NCI-H524 (cell line): ENCODE measurements at places on chromosomes 7 and 10.

- DNase-seq = peak; percentile 2
Observed at GRCh38 chr10:85791818-85792532, 574.6 kb downstream of the GRID1 start.

DNA sequence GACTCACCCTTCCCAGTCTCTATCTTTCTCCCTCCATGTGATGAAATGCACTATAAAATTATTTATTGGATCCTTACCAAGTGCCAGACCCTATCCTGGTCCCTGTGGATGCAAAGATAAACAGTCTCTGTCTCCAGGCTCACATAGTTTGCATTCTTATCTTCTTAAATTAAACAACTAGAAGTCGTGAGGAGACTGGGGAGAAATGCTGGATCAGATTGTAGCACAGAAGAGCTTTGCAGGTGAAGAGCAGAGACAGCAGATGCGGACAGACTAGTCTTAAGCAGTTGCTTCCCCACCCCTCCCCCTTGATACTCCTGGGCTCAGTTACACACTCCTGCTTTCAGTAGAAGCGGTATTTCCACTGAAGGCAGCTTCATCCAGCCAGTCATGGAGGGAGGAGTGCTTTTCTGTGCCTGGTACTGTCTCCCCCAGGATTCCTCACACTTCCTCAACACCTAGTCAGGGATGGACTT, 20.8 kb upstream of the CDK1 start:
- DNase-seq = peak; percentile 49

- peak; percentile 81 for DNase-seq
Observed at GRCh38 chr7:32289651-32290414, 200.3 kb downstream of the LSM5 start.

- no peak for DNase-seq
Observed at GRCh38 chr10:48289501-48290238, 15.2 kb upstream of the FRMPD2 start.

DNA sequence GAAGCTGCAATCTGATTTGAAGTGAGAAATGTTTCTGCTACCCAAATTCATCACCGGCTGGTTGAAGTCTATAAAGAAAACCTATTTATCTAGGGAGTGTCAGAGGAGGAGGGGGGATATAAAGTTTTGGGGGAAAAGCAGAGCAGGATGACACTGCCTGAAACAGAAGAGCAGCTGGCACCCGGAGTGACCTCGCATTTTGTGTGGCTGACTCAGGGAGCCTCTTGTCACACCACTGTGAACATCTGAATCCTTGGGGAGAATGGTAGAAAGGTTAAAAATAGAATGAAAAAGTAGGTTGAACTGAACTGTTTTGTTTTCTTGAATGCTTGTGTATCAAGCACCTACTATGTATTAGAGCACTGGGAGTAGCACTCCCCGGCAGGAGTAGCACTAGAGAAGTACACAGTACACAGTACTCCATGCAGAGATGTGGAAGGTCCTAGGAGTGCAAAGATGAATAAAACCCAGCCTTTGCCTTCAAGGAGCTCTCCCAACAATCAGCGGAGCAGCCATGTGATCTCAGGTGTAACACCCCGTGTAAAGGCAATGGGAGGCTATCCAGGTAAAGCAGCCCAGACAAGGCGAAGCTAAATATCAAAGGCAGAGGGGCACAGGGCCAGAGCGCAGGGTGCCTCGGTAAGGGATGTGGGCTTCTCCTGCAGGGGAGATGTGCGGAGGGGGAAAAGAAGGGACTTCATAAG, 13.5 kb downstream of the CRTAC1 start:
- DNase-seq = no peak

DNA sequence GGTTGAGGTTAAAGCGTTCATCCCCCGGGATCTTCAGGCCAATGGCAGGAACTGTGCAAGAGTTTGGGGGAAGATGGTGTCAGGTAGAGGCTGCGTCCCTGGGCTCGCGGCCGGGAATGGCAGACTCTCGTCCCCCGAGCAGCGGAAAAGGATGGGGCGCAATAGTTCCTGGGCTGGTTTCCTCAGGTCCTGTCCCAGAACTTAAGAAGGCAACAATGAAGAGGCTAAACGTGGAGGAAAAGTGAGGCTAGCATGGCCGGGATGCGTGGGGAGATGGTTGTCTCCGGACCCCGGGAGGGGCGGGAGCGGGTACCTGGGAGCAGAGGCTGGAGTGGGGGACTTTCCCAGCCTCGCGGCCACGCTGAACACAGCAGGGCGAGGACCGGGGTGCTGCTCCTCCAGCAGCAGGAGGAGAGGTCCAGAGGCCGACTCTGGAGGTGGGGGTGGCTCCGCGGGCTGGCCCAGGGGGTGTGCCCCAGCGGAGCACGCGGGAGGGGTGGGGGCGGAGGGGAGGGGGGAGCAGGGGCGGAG, 882 bp downstream of the IRF5 start:
- DNase-seq = no peak

DNA sequence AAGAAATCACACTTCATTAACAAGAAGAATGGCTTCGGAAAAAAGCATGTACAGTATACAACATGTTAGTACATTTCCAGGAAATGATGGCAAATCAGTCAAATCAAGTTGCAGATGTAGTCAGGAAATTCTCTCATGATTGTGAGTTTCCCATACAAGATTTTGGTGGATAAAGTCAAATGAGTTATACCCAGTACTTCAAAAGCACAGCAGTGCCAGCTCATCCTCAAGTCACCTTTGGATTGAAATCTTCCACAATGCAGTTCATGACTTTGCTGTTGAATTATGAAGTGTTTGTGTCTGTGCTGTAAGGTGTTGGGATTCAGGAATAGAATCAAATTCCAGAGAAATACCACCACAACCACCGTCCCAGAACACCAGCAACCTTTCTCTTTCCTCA, 301.3 kb upstream of the BMPER start:
- no peak for DNase-seq

GRCh38 chr10:132899751-132900065, 42.7 kb downstream of the CFAP46 start:
- no peak for DNase-seq

DNA sequence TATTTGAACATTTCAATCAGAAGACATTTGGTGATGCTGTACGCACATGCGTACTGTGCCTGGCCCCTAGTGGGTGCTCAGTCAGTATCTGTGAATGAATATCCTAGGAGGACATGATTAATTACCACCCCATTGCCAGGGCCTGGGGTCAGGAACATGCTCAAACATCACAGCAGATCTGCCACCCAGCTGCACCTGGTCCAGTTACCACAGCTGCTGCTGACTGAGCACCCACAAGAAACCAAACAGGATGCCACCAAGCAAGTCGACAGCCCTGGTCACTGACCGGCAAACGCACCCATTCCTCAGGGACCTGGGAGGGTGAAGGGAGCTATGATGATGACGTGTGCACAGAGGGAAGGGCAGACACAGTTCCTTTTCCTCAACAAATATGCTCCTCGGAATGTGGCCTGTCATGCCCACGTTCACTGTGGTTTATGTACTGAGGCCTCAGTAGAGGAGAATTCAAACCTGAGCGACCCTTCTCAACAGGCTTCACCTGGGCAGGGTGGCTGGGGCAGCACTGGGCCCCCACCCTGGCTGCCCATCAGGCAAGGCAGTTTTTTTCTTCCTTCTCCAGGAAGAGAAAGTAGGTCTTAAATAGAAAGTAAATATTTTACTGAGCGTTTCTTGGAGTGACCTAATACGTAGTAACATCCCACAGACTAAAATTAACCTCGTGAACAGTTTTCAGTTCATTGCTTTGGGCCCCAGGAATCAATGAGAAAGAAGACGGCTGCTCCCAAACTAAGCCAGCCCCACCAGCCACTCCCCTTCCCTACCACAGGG, 13.4 kb downstream of the CTBP2 start:
- DNase-seq = no peak

GRCh38 chr10:92502296-92502808, 71.5 kb downstream of the IDE start:
- DNase-seq = no peak

DNA sequence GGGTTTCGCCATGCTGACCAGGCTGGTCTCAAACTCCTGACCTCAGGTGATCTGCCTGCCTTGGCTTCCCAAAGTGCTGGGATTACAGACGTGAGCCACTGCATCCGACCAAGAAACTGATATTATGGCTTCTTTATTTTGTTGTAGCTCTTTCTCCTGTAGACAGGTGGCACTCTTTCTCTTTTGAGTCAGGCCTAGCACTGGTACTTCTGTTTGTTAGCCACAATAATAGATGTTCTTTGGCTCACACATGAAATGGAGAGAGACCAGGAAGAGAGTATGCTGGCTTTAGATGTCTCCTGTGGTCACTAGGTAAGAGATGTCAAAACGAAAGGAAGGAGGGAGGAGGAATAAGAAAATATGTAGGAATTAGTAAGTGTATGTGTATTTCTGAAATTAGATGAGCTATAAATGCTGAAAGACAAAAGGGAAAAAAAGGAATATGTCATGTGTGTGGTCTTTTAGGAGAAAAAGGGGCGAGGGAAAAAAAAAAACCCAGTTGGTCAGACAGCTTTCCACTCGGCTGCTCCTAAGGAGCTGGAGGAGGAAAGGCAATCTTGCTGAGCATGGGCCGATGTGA, 78.7 kb downstream of the CLEC2L start:
- DNase-seq = peak; percentile 30

DNA sequence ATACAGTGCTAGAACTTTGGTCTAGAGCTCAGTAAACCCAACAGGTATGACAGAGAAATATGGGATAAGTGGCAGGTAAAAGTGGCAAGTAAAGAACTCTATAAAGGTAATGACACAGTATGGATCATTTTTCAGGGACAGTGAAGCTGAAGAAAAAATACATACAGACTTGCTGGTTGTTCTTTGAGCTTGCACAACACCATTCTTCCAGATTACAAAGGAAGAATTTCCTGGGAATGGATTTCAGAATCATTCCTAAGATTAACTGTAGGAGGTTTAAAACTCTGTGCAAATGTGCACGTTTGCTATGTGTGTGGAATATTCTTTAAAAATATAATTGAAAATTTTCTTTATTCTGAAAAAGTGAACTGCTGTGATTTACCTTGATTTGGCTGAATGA, 36.0 kb downstream of the PHF14 start:
- no peak for DNase-seq

DNA sequence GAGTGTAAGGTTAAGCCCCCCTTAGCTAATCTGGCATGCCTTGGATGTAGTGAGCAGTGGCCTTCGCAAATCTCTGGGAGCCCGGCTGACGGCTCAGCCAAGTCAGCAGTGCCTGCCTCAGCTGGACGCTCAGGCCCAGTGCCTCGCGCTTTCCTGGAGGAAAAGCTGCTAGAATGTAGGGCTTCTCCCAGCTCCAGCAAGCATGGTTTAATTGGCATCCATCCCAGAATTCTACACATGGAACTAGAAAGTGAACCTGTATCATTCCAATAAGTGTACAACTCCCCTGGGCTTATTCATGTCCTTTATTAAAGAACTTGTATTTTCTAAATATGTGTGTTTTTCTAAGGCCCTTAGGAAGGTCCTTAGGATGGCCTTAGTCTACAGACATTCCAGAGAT, 287.8 kb upstream of the SHH start:
- no peak for DNase-seq

DNA sequence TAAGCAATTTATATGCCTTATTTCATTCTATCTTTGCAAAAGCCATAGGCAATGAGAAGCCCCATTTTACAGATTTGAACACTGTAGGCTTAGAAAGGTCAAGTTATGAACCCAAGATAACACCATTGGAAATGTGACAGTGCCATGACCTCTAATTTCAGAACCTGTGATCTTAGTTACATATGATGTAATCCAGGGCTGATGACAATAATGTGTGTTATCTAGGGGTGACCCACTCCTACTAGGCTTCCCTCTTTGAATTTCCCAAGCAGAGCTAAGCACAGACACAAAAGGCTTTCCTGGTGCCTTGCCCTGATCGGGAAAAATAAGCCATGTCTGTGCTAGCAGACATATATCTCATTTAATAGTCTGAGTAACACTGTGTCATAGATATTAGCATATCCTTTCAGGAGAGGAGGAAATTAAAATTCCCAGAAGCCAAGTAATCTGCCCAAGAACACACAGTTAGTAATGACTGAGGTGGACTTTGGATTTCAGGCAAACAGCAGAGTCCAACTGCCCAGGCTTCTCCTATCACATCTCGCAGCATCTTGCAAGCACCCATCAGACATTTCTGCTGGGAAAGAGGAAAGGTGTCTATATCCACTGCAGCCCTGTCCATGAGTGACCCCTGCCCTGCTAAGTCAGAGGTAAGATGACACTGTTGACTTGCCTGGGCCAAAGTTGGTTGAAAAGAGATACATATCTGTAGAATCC, 2.8 kb upstream of the TECTB start:
- DNase-seq = no peak

- DNase-seq = no peak
Observed at GRCh38 chr7:135467207-135467711, 42.6 kb downstream of the CNOT4 start.

DNA sequence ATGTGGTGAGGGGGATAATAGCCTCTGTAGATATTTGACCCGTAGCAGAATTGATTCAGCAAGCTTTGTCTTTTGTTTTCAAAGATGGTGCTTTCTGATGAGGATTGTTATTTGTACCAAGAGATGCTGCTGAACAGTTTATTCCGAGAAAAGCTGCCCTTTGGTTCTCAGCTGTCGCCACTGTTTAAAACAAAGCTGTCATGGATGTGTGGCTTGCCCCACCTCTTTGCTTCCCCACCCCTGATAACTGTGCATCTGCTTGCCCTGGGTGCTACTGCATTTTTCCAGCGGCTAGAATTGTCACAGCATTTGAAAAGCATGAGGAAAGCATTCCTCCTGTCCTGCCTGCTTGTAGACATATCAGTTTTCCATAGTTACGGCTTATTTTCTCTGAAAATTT, 226.9 kb upstream of the CSTF2T start:
- no peak for DNase-seq

GRCh38 chr10:44470784-44471183, 85.9 kb upstream of the CXCL12 start:
- no peak for DNase-seq

- DNase-seq = no peak
Observed at GRCh38 chr10:7243873-7244272, 167.0 kb downstream of the SFMBT2 start.

GRCh38 chr7:124761164-124761715, 4.4 kb downstream of the GPR37 start:
- DNase-seq = no peak

- no peak for DNase-seq
Observed at GRCh38 chr10:104240078-104240477, 7.9 kb upstream of the CFAP43 start.

DNA sequence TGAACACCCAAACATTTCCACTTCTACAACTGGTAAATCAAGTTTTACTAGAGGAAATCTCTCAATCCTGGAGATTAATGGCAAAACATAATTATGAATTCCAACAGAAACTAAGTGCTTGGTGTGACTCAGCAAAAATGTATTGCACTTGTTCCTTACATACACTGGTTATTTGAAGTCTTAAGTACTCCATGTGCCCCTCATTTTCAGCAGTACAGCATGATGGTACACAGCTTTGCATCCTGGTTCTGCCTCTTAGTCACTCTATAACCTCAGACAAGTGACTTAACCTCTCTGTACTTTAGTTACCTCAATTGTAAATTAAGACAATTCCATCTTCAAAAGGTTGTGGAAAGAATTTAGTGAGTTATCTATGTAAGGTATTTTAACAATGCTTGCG, 12.9 kb downstream of the SLC16A12 start:
- no peak for DNase-seq

- DNase-seq = peak; percentile 89
Observed at GRCh38 chr10:63120554-63120953, 12.6 kb upstream of the NRBF2 start.
